ENCODE measurements at places on chromosomes 3 and 15. TPM values are rescaled to one million over a fixed set of nuclear protein-coding genes. Genes with fewer than 3 reads are reported as not detected.

- no peaks in the 10 kb centered on the region for H3K4me1 ChIP-seq
- peak; percentile 35 for DNase-seq
- no peak overlapping the region for H3K4me3 ChIP-seq
- H3K27ac ChIP-seq, result no peak overlapping the region
These were observed 36.8 kb downstream of the MUC4 start for GRCh38 chr3:195774917-195775316.

GRCh38 chr3:61297821-61298220 lies 46.6 kb upstream of the FHIT start:
- no peak overlapping the region for H3K4me3 ChIP-seq
- H3K36me3 ChIP-seq, result no peaks in the 10 kb centered on the region
- no peak for DNase-seq

DNA sequence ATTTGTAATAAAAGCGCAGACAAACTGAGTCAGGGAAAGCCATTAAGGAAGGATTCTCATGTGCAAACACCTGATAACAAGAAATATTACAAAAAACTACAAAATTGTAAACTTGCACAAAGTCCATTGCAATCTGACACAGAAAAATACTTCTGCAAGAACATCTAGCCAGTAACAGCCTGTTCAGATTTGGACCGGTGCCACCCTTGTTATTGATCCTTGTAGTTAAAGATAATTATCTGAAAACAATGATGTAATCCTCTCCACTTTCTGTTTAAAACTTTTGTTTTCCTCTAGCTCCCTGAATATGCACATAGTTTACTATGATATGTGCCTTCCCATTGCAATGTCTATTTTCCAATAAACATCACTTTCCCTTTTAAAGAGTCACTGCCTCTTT lies 1090.2 kb downstream of the PLOD2 start:
- no peaks in the 10 kb centered on the region for H3K36me3 ChIP-seq
- H3K27me3 ChIP-seq, result no peaks in the 10 kb centered on the region
- no peak overlapping the region for H3K27ac ChIP-seq
- no peaks in the 10 kb centered on the region for H3K4me1 ChIP-seq

Gene TGM4
- not detected for total RNA-seq

DNA sequence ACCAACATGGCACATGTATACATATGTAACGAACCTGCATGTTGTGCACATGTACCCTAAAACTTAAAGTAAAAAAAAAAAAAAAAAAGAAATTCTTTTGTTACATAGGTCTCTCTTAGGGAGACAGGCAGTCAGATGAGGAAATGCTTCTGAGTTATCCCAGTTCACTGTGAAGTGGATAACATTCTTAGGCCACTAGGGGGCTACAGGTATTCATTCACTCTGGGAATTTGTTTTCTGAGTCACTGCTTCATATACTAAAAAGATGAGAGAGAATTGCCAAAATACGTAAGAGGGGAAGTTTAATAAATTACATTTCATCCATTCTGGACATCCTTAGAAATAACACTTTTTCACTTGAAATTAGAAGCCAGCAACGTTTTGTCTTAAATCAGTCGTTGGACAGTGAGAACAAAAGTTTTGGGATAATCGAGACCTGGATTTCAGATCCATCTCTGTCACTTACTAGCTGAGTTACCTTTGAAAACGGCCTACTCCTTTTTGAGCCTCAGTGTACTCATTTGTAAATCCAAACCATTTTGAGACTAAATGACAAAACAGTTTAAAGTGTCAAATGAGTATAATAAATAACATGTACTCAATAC lies 738.4 kb upstream of the ALCAM start:
- H3K27me3 ChIP-seq, result no peaks in the 10 kb centered on the region
- peak; percentile 2 for DNase-seq
- no peaks in the 10 kb centered on the region for H3K4me1 ChIP-seq
- H3K36me3 ChIP-seq, result no peaks in the 10 kb centered on the region
- no peak overlapping the region for H3K4me3 ChIP-seq

DNA sequence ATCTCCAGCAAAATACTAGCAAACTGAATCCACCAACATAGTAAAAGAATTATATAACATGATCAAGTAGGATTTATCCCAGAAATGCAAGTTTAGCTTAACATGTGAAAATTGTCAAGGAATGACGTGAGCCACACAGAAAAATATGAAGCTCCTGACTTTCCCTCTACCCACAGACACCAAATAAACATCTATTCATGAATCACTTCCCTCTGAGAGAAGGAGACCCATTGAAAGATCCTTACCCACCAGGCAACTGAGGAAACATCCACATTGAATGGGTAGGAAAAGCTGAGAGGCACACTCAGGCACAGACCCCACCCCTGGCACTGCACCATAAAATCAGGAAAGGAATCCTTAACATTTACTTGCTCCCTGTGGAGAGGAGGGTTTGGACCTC lies 102.2 kb upstream of the MANF start:
- no peaks in the 10 kb centered on the region for H3K36me3 ChIP-seq
- peaks cover 8% of the 10 kb centered on the region for H3K27me3 ChIP-seq
- no peak for DNase-seq
- H3K27ac ChIP-seq, result no peak overlapping the region
- H3K4me3 ChIP-seq, result no peak overlapping the region
- no peaks in the 10 kb centered on the region for H3K4me1 ChIP-seq

- H3K27ac ChIP-seq, result no peak overlapping the region
- H3K4me3 ChIP-seq, result no peak overlapping the region
- H3K27me3 ChIP-seq, result no peaks in the 10 kb centered on the region
These were observed 55.3 kb downstream of the ROPN1B start for GRCh38 chr3:126024049-126024854.

DNA sequence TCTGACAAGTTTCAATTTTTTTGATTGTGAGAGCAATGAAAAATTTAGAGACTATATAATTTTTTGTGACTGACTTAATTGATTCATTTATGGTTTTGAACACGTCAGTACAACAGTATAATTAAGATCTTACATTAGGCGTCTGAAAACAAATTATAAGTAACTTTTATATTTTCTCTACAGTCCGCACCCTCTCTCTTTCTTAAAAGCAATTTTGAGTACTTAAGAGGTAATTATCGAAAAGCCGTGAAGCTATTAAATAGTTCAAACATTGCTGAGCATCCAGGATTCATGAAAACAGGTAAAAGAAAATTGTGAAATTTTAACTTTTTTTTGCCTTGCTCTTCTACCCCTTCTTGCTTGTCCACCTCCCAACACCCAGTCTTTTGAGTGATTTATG lies 34.9 kb downstream of the CNOT10 start:
- H3K4me1 ChIP-seq, result no peaks in the 10 kb centered on the region
- no peaks in the 10 kb centered on the region for H3K27me3 ChIP-seq
- H3K27ac ChIP-seq, result no peak overlapping the region
- H3K4me3 ChIP-seq, result no peak overlapping the region
- DNase-seq, result no peak

DNA sequence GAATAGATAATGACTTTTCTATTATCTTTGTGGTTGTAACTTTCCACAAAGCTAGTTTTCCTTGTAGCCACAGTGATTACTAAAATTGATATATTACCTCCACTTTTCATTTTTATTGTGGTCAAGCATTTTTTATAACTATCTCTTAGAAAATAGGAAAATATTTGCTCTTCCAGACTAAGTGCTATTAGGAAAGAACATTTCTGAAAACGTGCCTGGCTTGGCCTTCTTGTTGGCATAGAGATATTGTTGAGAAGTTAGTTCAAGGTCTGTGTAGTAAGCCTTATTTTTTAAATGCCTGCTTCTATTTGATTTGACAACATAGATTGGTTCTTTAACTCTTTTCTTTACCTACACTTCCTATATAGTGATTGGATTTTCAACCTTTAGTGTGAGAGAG lies 101.7 kb downstream of the IL1RAP start:
- DNase-seq, result no peak
- H3K4me3 ChIP-seq, result no peak overlapping the region
- H3K4me1 ChIP-seq, result no peaks in the 10 kb centered on the region
- no peak overlapping the region for H3K27ac ChIP-seq
- H3K36me3 ChIP-seq, result no peaks in the 10 kb centered on the region

Gene CYP8B1
- total RNA-seq, result not detected

GRCh38 chr3:20322085-20322484 lies 136.1 kb upstream of the SGO1 start:
- H3K27ac ChIP-seq, result no peak overlapping the region
- H3K36me3 ChIP-seq, result no peaks in the 10 kb centered on the region
- H3K4me1 ChIP-seq, result no peaks in the 10 kb centered on the region
- DNase-seq, result no peak

DNA sequence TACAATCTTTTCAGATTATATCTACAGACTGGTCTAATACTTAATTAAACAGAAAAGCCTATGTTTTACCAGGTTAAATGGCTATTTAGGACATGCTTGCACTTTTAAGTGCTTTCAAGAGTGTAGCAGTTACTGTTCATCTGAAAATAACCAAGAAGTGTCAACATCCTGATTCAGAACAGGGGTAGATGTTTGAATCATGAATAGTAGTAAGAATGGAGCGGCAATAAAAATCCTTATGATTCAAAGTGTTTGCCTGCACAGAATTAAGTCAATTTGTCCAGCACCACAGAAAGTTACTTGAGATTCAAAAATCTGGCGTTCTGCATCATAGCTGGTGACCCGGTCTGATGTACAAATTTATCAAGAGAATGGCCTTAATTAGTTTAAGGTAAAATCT lies 48.3 kb downstream of the GREM1 start:
- H3K36me3 ChIP-seq, result 0 out of 2 replicates have a peak, but pooled peaks cover 2% of the 10 kb centered on the region
- no peak overlapping the region for H3K27ac ChIP-seq
- no peaks in the 10 kb centered on the region for H3K4me1 ChIP-seq
- H3K4me3 ChIP-seq, result no peak overlapping the region
- H3K27me3 ChIP-seq, result no peaks in the 10 kb centered on the region
- DNase-seq, result no peak

DNA sequence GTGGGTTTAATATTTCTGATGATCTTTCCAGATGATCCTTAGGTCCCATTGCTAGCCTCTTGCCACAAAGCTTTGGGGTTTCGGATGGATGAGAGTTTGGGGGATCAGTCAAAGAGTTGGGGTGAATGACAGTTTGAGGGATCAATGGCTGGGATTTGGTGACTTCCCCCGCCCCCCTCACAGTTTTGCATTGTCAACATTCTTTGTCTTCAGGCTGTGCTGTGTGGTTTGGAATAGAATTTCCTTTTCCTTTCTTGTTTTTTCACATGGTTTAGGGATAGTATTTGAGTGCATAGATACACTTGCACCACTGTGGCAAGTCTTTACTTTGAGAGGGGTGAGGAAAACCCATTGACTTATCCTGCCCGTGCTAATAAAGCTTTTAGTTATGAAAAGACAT lies 14.3 kb downstream of the MEF2A start:
- H3K36me3 ChIP-seq, result 0 out of 2 replicates have a peak, but pooled peaks cover 2% of the 10 kb centered on the region
- no peaks in the 10 kb centered on the region for H3K4me1 ChIP-seq
- H3K27ac ChIP-seq, result no peak overlapping the region
- DNase-seq, result no peak
- no peak overlapping the region for H3K4me3 ChIP-seq

Gene ACP3
- total RNA-seq, result not detected

Measured in SJCRH30 (cell line).